ENCODE measurements at places on chromosomes 12 and 14.

GRCh38 chr14:32400480-32400879, 71.4 kb downstream of the AKAP6 start:
- DNase-seq = no peak

- no peak for DNase-seq
These were observed 15.9 kb downstream of the NCOR2 start for GRCh38 chr12:124551268-124552144.

GRCh38 chr14:104560586-104560945, 19.0 kb upstream of the C14orf180 start:
- no peak for DNase-seq

DNA sequence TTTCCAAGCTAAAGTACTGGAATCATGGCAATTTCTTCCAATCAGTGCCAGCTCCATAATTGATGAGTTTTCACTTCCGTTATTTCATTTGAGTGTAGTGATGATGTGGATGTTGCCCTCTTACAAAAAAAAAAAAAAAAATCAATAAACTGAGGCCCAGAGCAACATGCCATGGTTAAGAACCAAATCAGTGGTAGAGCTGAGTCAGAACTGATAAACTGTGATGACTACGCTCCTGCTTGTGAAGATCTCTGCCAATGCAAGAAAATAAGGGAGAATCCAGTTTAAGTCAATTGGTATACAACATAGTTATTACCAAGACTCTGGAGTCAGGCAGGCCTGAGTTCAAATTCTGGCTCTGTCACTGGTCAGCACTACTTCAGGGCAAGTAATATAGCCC, 102.7 kb downstream of the GPR135 start:
- no peak for DNase-seq

DNA sequence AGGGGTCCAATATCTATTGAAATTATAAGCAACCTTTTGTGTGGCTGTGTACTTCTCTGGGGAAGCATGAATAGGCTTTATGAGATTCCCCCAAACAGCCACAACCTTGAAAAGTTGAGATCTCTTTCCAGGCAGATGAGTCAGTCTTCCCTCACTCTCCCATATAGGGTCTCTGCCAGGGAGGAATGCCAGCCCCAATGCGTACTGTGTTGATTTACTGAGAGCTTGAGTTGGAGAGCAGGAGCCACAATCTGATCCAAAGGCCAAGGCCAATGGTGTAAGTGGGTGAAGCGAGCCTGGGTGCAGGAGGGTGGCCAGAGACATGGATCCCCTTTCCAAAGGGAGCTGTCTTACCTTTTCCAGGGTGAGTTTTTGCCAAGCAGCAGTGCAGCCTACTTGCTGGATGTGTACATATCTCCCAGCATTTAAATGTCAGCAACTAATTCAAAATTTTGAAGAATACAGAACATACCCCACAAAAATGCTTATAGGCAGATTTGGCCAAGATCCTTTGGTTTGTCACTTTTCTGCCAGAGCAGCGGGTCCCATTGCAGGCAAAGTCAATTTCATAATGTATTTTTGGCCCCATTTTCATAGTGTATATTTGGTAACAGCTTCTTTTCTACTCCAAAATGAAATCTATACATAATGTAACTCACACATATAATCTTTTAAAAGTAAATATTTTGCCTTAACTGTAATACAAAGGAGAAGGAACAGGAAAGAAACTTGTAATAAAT, 88.2 kb downstream of the TBC1D30 start:
- DNase-seq = no peak

DNA sequence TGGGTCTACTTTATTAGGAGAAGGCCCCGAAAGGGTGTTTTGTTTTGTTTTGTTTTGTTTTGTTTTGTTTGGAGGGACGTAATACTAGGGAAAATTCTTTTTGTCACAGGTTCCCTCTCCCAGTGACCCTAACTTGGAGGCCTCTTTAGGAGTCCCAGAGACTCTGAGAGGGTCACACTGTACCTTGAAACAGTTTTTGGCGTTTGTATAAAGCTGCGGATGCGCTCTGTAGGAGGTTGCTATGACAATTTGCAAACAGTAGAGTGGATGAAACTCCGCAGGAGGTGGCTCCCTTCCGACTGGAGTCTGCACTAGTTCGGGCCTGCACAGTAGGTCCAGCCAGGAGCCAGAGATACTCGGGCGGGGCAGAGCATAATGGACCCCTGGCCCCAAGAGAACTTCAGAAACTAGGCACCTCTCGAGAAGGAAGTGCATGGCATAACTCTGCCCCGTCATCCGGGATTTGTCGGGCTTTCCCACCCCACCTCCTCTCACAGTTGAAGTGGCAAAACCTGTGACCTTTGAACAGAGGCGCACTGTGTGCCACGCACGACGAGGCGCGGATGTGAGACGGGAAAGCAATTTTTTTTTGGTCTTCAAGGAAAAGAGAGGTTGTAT, 1.3 kb upstream of the DYRK2 start:
- no peak for DNase-seq

DNA sequence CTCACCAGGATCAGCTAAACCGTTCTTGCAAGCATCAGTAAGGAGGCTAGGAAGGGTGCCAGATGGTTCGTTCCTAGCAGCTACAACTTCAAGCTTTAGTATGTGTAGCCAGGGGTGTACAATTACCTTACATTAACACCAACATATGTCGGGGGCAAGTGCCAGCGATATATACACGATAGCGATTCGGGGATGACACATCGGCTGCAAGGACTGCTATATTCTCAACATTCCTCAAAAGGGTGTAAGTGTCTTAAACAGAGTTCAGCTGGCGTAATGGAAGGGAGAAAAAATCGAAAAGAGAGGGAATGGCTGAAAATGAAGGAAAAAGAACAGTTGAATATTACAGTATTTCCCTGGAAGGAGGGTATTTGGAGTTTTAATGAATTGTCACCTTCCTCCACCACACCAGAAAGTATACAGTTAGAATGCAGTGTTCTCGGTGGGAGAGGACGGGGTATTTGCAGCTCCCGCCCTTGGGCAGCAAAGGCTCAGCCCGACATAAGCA, 545 bp downstream of the LIMA1 start:
- no peak for DNase-seq

- DNase-seq = no peak
These were observed 5.5 kb upstream of the PCED1B start for GRCh38 chr12:47073951-47074350.

GRCh38 chr14:105495990-105496830, 5.2 kb downstream of the TEDC1 start:
- no peak for DNase-seq

GRCh38 chr14:65356327-65356836, 56.1 kb upstream of the FUT8 start:
- no peak for DNase-seq

- DNase-seq = no peak
These were observed 10.7 kb upstream of the KRT82 start for GRCh38 chr12:52416795-52417194.

GRCh38 chr12:116687888-116688287, 50.0 kb downstream of the SPRING1 start:
- DNase-seq = no peak

GRCh38 chr12:131785763-131786330, 42.3 kb upstream of the MMP17 start:
- DNase-seq = no peak

DNA sequence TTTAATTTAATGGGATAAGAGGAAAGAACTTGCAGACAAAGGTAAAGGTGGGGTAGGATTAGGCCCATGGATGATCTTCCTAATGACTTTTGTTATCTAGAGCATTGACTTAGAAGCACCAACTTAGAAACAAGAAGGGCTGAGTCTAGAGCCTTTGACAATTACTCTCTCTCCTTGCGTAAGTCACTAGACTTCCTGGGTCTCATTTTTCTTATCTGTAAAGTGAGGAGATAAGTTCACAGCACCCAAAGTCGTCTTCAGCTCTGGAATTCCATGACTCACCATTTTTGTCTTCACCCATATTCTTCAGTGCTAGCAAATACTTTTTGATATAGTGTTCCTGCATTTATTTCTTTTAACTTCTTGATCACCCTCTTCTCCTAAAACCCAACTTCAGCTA, 75.7 kb downstream of the SSPN start:
- no peak for DNase-seq

- no peak for DNase-seq
These were observed 137.7 kb downstream of the FOXA1 start for GRCh38 chr14:37457334-37457733.

DNA sequence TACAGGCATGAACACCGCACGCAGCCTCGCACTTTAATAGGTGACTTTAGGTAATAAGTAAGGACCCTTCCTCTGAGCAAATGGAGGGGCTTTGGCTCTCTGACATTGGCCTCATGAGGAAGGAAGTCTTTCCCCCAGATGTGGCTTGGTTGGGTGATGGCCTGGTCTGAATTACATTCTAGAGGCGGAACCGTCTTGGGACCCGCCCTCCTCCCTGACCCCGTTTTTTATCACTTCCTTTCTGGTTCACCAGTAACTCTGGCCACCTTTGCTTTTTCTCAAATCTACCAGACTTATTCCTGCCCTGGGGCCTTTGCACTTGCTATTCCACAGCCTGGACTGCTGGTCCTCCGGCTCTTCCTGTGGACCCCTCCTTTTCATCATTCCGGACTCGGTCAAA, 13.4 kb downstream of the ALDH2 start:
- DNase-seq = no peak

GRCh38 chr12:58293308-58293982, 352.1 kb downstream of the ATP23 start:
- no peak for DNase-seq

- DNase-seq = no peak
These were observed 3.6 kb downstream of the PSMA6 start for GRCh38 chr14:35295845-35296161.

GRCh38 chr14:102927878-102928411, 5.5 kb downstream of the AMN start:
- DNase-seq = no peak

DNA sequence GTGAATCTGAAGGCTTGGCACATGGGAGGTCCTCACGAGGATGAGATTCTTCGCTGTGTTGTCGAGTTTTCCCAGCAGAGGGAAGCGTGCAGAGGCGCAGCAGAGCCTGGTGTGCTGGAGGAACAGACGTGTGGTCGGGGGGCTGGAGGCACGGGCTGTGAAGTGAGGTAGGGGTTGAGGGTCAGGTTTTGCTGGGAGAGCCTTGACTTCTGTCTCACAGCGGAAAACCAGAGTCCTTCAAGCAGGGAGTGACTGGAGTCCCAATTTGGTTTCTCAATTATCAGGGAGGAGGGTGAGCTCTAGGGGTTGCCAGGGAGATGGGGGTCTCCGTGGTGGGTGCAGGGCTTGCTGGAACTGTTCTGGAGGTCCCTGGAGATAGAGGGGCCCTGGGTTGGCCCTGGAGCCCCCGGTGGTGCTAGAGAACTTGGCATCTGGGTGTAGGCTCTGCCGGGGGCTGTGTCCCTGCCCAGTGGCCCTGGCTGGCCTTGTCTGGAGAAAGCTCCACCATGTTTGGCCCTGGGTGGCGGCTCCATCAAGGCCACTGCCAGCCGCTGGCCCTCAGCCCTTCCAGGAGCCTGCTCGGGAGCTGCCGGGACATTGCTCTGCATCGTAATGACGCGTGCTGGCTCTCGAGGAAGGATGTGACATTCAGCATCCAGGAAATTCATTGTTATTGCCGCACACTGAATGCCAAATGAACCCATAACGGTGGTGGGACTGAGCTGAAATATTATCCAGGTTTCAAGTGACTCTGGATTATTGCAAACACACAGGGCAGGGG, 215.7 kb downstream of the KIF26A start:
- DNase-seq = no peak

Measured in activated CD8-positive, alpha-beta memory T cell treated with anti-CD3 and anti-CD28 coated beads for 1 hour (primary cell).